Left cardiac atrium (tissue), 4 donors: ENCODE measurements at places on chromosomes 5 and 9. TPM values are rescaled to one million over a fixed set of nuclear protein-coding genes. Genes with fewer than 3 reads are reported as not detected.

The TAF9 gene
- total RNA-seq, result 31.2 TPM

The PROP1 gene
- not detected for total RNA-seq

The PCDHA1 gene
- not detected for total RNA-seq

The ORM1 gene
- 4.8 TPM for total RNA-seq

The FOXI1 gene
- not detected for total RNA-seq

The SLC36A2 gene
- 0.29 TPM for total RNA-seq

The IL6ST gene
- total RNA-seq, result 204 TPM

The FBXL7 gene
- total RNA-seq, result 18.1 TPM

The AK8 gene
- total RNA-seq, result 0.32 TPM

The MELK gene
- total RNA-seq, result 1.1 TPM

The CCDC127 gene
- total RNA-seq, result 7.8 TPM

The SPINK4 gene
- not detected for total RNA-seq

The DPM2 gene
- total RNA-seq, result 18.3 TPM

The QRFP gene
- total RNA-seq, result not detected

The ELL2 gene
- total RNA-seq, result 39.1 TPM

The FBP2 gene
- 0.62 TPM for total RNA-seq

The IL3 gene
- not detected for total RNA-seq

The RANBP3L gene
- 0.18 TPM for total RNA-seq

The CTNND2 gene
- total RNA-seq, result 4.8 TPM

The NRARP gene
- 4.9 TPM for total RNA-seq

The IL4 gene
- total RNA-seq, result not detected

The ADAMTSL2 gene
- 16.7 TPM for total RNA-seq

The DMRT3 gene
- not detected for total RNA-seq

The PCDHGB6 gene
- 4.9 TPM for total RNA-seq

The CCL27 gene
- not detected for total RNA-seq

The SLIT3 gene
- total RNA-seq, result 71.1 TPM

The RIGI gene
- total RNA-seq, result 6.6 TPM

The FANCC gene
- total RNA-seq, result 5.0 TPM

The ISCA1 gene
- total RNA-seq, result 46.7 TPM

The ADGRV1 gene
- 0.60 TPM for total RNA-seq

The MINAR2 gene
- total RNA-seq, result not detected

The COL27A1 gene
- 7.0 TPM for total RNA-seq

The ARL14EPL gene
- total RNA-seq, result not detected

The KIF27 gene
- 4.5 TPM for total RNA-seq

The SLC6A18 gene
- total RNA-seq, result not detected

The CFAP157 gene
- total RNA-seq, result not detected

The TXNDC15 gene
- 69.2 TPM for total RNA-seq

The HAVCR1 gene
- total RNA-seq, result not detected

The PCDH12 gene
- total RNA-seq, result 10.0 TPM

The SLCO6A1 gene
- not detected for total RNA-seq

The SMIM33 gene
- not detected for total RNA-seq

The QSOX2 gene
- 6.6 TPM for total RNA-seq

The IL9 gene
- not detected for total RNA-seq

The SVEP1 gene
- 20.8 TPM for total RNA-seq

The MGAT4B gene
- total RNA-seq, result 85.9 TPM

The S1PR3 gene
- total RNA-seq, result 25.3 TPM

The PFN3 gene
- not detected for total RNA-seq

The NCS1 gene
- total RNA-seq, result 11.5 TPM

The C9 gene
- not detected for total RNA-seq

The CD14 gene
- 107 TPM for total RNA-seq

The ANKRD18A gene
- 5.1 TPM for total RNA-seq

The SLC36A3 gene
- total RNA-seq, result not detected
